ENCODE measurements at places on chromosomes 7 and 10.

- DNase-seq = no peak
Observed at GRCh38 chr7:98240961-98241673, 10.9 kb downstream of the TECPR1 start.

DNA sequence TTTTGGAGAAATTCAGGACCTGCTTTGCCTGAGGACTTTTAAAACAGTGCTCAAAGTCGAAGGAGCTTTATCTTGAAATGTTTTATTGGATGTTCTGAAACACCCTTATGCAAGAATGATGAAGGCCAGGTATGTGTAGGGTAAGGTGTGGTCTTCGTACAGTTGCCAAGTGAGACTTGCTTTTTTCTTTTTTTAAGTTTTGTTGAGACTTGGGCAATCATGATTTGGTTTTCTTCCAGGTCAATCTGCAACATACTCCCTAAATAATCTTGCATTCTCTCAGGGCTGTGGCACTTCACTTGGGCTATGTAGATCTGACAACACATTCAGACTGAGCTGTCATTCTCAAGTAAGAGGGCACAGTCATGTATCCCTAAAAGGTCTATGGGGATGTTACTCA lies 75.0 kb downstream of the GATA3 start:
- DNase-seq = no peak

- no peak for DNase-seq
Observed at GRCh38 chr7:89623018-89623672, 531.1 kb upstream of the STEAP1 start.

- no peak for DNase-seq
Observed at GRCh38 chr7:3367261-3367660, 66.2 kb downstream of the SDK1 start.

- DNase-seq = no peak
Observed at GRCh38 chr7:86469680-86470295, 173.9 kb upstream of the GRM3 start.

- no peak for DNase-seq
Observed at GRCh38 chr7:128299109-128299607, 44.5 kb downstream of the RBM28 start.

DNA sequence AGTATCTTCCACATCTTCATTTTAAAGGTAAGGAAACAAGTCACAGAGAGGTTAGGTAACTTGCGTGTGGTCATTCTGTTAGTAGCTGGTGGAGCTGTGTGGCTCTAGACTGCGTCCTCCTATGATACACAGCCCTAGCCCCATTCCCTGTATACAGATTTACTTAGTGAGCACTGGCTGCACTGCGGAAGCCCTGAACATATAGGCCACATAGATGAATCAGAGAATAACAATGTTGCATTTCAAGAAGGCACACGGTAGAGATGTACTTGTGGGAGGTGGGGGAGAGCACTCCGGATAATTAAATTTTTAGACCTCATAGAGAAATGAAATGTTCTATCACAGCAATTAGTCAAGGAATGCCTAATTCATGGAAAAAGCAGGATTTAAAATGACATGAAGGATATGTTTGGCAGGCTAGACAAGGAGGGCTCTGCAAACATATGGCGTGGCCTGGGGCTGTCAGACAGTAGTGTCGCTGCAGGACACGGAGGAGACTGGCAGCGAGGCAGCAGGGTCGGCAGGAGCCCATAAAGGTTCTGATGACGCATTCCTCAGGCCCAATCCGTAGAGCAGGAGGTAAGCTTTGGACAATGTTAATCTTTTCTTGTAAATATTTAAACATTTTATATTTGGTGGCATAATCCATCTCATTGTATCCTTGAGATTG lies 29.5 kb downstream of the RAB11FIP2 start:
- no peak for DNase-seq

DNA sequence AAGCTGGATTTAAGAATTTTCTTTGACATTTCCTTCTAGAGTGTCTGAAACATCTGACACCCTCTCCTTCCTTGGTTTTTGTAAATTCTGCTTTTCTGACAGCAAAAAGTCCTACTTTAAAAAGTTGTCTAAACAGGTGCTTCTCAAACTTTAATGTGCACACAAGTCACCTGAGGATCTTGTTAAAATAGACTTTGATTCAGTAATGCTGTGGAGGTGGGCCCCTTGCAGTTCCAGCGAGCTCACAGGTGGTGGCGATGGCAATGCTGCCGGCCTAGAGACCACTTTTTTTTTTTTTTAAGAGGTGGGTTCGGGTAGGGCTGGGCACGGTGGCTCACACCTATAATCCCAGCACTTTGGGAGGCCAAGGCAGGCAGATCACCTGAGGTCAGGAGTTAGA lies 77.1 kb downstream of the ABCC2 start:
- no peak for DNase-seq

DNA sequence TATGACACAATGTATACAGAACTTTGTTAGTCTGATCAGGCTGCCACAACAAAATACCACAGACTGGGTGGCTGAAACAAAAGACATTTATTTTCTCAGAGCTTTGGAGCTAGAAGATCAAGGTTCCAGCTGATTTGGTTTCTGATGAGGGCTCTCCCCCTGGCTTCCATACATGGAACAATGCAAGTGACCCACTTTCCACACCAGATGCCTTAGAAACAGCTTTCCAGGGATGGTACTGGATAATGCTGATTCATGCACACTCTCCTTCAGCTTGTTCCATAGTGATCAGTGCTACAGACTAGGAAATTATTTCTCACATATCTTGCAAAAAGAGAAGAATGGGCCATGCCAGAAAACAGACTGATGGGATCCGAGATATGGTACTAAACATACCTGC lies 1274.9 kb upstream of the SORCS1 start:
- no peak for DNase-seq

DNA sequence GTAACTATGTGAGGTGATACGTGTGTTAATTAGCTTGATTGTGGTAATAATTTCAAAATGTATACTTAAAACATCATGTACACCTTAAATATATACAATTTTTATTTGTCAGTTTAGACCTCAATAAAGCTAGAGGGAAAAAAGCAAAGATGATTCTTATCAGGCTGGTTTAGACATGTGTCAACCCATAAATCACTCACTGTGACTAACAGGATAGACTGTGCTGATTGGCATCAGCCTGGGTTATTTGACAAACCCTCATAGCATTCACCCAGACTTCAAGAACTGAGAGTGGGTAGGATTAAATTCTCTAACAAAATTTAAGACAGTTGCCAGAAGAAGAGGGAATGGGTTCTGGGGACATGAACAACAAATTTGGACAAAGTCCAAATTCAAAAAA lies 73.8 kb upstream of the TMEM140 start:
- no peak for DNase-seq

GRCh38 chr10:42836771-42837468 lies 54.3 kb downstream of the BMS1 start:
- DNase-seq = no peak

GRCh38 chr10:52029628-52030027 lies 284.5 kb upstream of the DKK1 start:
- DNase-seq = no peak

DNA sequence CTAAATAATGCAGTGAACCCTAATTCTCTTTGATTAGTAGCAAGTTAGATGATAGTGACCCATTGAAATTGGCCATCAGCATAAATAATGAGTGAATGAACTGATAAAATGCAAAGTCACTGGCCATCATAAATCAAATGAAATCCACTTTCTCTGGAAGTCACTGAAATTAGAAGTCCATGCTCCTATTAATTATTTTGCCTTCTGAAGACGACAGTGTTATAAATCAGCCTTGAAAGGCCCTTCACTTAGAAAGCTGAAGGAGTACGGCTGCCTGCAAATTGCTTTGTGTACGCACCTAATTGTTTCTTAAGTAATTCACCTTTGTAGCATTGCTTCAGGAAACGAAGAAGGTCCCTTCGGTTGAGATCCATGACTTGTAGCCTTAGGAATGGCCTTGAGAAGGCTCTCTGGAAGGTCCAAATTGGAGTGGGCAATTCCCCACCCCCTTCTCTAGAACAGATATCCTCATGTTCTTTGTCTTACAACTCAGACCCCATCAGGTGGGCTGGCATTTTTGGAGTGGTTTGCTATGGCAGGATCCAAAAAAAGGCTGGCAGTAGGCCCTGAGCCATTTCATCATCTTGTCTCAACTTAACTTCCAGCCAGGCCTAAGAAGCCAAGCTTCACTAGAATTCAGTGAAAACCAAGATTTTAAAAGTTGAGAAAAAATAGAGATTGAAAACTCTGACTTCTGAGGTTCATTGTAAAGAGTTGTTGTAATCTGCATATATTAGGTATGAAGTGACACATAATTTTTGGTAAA lies 420.3 kb downstream of the LRMDA start:
- no peak for DNase-seq

DNA sequence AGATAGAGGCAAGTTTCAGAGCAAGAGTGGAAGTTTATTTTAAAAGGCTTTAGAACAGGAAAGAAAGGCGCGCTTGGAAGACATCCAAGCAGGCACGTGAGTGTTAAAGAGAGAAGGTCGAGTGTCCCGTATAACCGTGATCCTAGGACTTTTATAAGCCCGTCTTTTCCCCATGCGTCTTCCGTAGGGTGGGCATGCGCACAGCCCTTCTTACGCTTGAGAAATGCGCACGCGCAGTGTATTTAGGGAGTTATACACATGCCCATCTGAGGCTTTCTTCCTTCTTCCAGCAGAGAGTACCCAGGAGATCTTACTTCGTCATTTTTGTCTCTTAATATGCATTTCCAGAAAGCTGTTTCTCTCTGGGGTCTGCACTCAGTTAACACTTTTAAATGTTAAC lies 52.4 kb downstream of the CALD1 start:
- no peak for DNase-seq

- no peak for DNase-seq
Observed at GRCh38 chr7:36792421-36792820, 68.1 kb upstream of the AOAH start.

- DNase-seq = no peak
Observed at GRCh38 chr10:27568196-27569175, 64.4 kb downstream of the RAB18 start.

DNA sequence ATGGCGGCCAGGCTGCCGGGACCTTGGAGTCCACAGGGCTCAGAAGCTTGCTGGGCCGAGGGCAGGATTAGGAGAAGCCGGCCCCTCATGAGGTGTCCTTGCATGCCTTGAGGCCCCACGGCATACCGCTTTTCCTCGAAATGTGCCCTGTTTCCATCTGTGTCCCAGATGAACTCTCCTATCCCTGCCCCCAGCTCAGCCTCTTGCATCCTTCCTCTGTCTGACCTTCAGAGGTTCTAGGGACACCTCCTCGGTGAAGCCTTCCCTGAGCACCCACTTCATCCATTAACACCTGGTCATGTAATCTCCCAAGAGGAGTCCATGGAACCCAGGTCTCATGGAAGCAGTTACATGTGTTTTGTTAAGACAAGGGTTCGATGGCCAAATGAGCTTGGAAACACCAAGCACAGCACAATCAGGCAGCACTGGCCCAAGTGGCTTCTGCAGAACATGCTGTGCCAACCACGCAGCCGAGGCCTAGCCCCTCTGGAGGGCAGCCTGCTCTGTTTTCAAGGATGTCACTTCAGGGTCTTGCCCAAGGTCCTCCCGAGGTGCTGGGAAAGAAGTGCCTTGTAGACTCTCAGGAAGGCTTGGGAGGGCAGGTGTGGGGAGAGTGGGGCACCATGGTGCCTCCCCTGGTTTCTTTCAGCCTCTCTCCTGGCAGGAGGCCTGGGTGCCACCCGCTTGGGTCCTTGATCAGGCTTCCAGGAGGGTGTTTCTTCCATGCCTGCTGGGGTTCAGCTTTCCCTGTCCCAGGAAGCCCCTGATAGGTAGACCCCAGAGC lies 124.3 kb downstream of the NEURL1 start:
- no peak for DNase-seq

DNA sequence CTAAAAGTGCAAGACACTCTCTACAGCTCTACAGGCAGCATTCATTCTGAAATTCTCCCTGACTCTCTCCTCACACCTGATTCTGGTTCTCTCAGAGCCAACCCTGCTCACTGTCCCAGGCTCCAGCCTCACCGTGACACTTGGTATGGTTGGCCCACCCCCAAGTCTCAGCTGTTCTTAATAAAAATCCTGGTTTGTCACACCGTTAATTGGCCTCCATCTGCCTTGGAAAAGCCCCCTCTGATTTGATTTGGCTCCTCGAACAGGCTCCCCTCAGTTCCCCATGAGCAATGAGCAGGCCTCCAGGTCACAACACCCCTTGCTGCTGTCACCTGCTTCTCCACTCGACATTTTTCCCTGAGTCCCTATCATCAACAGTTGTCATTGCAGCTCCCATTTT lies 507.3 kb upstream of the AUTS2 start:
- no peak for DNase-seq

DNA sequence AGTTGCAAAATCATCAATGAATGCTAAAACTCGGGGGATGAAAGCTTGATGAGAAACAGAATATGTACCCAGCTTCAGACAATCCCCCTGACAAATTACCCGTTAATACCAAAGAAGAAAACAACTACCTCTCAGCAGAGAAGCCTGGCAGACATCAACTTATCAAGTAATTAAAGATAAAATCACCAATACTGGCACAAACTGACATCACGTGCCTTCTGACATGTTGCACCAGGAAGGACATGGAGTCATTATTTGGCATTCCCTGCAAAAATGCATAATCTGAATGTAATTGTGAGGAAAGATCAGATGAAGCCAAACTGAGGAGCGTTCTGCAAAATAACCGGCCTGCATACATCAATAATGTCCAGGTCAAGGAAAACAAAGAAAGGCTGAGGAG lies 7.7 kb downstream of the SLIT1 start:
- DNase-seq = no peak

GRCh38 chr10:20623546-20623945 lies 273.6 kb downstream of the NEBL start:
- no peak for DNase-seq

DNA sequence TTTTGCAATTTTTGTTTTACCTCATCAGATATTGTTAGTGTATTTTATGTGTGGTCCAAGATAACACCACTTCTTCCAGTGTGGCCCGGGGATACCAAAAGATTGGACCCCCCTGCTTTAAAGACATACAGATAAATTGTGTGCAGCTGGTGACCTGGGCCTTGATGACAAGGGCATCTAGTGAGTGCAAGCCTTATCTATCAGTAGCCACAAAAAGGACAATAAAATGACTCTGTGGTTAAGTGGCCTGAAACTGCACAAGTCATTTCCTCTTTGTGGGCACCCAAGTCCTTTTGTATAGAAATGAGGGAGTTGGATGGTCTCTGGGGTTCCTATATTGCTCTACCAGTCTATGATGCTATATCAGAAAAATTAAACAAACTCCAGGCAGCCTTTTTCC lies 98.1 kb downstream of the PARD3 start:
- no peak for DNase-seq

GRCh38 chr7:93906267-93906666 lies at the start of gene GNGT1:
GNGT1 (plus strand) TSS chr7:93906567; CDS start chr7:93906747, 180 bp downstream.
- DNase-seq = no peak

GRCh38 chr7:42972699-42973500 lies 40.7 kb downstream of the MRPL32 start:
- no peak for DNase-seq
